ENCODE measurements at places on chromosomes 4 and X.
A peak's percentile ranks its signal among the peaks of the same experiment; 100 is the strongest.

GRCh38 chr4:24604558-24605214, 20.3 kb upstream of the DHX15 start:
- no peak for DNase-seq

- no peak for DNase-seq
These were observed 145.4 kb downstream of the PTTG2 start for GRCh38 chr4:38105475-38106220.

GRCh38 chr4:142497606-142498005, 348.5 kb downstream of the INPP4B start:
- no peak for DNase-seq

DNA sequence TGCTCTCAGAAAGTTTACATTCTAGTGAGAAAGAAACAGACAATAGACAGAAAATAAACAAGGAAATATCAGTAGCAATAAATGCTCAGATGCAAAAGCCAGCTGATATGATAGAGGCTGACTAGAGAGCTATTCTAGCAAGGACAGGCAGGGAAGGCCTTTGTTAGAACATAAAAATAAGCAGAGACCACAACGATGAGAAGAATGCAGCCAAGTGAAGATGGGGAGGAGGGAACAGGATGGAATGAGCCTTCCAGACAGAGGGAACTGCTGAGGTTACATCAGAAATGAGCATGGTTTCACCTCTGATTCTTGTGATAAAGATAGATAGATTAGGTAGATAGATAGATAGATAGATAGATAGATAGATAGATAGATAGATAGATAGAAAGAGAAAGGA, 7.6 kb upstream of the SOWAHB start:
- no peak for DNase-seq

- no peak for DNase-seq
These were observed 231.7 kb upstream of the TAPT1 start for GRCh38 chr4:16457944-16458343.

DNA sequence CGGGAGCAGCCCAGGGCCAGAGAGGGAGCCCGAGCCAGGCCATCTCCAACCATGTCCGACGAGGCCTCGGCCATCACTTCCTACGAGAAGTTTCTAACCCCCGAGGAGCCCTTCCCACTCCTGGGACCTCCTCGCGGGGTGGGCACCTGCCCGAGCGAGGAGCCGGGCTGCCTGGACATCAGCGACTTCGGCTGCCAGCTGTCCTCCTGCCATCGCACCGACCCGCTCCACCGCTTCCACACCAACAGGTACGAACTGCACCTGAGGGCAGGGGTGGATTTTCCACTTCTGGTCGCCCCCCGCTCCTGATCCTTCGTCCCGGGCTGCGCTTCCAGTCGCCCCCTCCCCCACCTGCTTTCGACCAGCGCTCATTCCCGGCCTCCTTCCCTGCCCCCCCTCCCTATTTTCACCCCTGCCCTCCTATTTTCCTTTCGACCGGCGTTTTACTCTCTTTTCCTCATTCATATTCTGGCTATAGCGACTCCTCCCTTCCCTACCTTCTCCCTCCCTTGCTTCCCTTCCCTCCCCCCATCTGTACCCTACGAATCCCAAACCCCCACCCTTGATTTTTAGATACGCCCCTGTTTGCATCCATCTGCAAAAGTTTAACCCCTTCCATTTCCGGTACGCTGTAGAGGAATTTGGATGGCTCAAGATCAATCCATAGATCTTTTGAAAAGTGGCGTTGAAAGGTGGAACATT, 633 bp downstream of the FAM199X start:
- DNase-seq: no peak

DNA sequence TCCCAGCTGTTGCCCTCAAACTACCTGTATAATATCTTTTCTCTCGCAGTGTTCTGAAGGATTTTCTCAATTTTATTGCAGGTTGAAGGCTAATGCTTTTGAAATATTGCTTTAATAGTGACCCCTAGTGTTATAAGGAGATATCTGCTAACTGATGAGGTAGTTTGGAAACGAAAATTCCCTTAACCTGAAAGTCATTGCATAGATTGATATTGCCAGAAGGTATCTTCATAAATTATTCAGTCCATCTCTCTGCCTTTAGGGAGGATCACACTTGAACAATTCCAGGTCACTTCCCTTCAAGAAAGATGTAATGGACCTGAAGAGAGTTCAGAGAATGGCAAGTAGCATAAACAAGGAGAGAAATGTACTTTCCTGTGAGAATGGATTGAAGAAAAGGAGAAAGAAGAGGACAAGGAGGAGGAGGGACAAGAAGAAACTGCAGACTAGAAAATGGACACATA, 44.1 kb downstream of the TIGD4 start:
- peak; percentile 73 for DNase-seq
